NCI-H446 (cell line): ENCODE measurements at places on chromosomes 13 and 19.

- no peak for DNase-seq
Measured at GRCh38 chr13:106802917-106803316, 235.0 kb upstream of the ARGLU1 start.

DNA sequence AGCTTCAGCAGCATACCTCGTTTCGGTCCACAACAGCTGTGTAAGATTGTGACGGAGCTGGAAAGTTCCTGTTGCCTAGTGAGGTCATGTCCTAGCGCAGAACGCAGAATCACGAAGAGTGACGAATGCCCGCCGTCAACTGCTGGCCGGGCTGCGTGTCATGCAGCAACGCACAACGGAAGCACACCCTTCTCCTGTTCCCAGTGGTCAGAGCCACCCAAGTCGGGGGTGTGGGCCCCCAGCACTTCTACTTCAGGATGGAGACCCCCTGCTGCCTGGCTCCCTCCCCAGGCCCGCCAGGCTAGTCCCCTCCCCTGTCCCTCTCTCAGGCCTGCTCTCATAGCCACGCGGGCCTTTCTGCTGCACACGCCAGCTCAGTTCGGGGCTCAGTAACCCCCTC is 25.9 kb downstream of the C2CD4C start:
- DNase-seq, result no peak

- no peak for DNase-seq
Measured at GRCh38 chr13:59103004-59103768, 1060.5 kb downstream of the DIAPH3 start.

DNA sequence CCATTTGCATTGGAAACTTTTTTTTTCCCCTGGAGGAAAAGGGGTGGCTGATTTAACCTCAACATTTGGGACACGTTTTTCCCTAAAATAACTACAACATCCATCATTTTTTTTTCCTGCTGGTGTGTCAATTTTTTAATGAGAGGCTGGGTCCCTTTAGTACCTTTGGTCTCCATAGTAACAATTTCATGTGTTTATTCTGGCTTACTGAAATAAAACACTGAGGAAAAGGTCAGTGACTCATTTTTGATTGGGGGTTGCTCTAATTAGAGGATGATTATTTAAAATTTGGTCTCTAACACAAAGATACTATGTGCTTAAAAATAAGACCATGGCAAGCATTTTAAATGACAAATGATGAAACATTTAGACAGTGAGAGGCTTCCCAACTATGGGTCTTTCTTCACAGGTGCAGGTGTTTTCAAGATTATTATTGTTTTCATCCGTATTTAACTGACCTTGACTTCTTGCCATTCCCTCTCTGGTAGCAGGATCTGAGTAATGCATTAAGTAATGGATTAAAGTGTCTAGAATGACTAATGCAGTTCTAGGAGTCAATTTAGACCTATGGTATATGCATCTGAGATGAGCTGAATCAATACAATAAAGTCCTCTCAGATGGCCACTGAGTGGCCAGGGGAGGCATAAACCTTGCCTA is 406.4 kb downstream of the KCNRG start:
- DNase-seq, result no peak

GRCh38 chr13:53782488-53782961 is 753.9 kb downstream of the OLFM4 start:
- DNase-seq, result peak; percentile 65

DNA sequence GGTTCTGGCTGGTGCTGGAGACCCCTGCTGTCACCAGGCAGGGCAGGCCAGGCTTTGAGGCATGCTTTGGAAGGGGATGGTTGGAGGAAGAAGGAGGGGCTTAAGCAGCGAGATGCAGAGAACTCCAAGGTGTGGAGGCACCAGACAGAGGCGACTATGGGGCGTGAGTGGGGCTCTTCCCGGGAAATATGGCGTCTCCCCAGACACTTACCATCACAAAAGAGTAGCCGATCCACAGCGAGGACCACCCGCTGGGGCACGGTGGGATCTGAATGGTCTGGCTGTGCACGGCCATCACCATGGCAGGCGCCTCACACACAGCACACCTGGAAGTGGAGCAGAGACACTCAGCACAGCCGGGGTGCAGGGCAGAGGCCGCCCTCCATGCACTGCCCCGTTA is 151.9 kb downstream of the COL4A1 start:
- DNase-seq, result no peak

DNA sequence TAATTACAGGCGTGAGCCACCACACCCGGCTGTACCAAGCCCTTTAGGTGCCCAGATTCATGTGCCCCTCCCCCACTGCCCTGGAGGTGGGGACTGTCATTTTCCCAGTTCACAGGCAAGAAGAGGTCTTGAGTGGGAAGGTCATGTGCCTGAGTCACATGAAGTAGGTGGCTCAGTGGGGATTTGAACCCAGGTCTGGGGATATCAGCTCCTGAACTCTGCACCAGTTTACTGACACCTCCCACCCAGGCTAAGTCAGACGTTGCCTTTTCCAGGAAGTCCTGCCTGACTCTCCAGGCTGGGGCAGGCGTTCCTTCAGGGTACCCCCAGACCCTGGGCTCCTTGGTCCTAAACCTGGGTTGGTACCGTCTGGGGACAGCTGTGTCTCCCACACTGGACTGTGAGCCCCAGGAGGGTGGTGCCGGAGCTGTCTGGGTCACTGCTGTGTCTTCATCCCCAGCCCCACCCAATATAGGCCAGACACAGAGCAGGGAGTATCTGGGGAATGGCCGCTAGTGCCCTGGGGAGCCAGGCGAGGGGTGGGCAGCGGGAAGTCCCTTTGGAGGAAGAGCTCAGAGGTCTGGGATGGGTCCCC is 8.6 kb downstream of the VASP start:
- DNase-seq, result no peak

GRCh38 chr13:98447881-98448641 is 128.8 kb downstream of the STK24 start:
- no peak for DNase-seq

GRCh38 chr13:79684371-79684770 is 203.4 kb downstream of the NDFIP2 start:
- DNase-seq, result no peak

GRCh38 chr19:9757544-9758501 is 10.7 kb downstream of the ZNF846 start:
- no peak for DNase-seq

DNA sequence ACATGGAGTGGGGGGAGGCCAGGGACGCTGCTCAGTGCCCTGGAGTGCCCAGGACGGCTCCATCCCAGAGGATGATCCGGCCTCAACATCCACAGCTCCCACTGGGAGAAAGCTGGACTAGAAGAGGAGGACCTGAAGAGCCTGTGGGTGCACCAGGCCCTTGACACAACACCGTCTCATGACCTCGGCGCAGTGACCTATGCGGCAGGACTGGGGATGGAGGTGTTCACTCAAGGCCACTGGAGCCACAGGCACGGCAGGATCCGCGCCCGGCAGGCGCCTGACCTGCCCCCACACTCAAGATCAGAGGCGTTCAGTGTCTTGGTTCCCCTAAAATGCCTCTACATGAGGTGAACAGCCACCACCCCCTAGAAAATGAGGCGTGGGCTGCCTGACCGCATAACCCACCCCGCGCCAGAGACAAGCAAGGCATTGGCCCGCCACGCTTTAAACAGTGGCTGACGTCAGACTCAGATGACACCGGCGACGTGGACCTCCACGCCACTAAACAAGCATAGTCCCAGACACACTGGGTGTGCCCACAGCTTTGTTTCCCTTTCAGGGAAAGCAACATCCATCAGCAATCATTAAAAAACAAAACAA is 8.0 kb downstream of the SGTA start:
- DNase-seq, result no peak

- peak; percentile 55 for DNase-seq
Measured at GRCh38 chr13:35729926-35730627, 253.6 kb upstream of the MAB21L1 start.

GRCh38 chr13:102606537-102607309 is 9.9 kb downstream of the TPP2 start:
- no peak for DNase-seq

DNA sequence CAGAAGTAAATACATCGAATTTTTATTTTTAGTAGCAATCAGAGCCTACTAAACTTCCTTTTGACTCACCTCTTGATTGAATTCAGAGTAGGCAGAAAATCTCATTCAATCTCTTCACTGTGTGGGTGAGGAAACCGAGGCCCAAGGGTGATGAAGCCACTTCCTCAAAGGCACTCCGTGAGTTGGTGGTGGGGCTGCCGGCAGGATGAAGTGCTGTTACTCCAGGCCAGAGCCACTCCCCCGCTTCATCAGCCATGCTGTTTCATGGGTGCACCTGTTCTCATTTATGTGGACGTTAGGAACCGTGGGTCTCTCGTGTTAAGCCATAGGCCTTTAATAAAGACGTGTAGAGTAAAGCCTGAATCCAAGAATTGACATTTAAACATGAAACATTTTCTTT is 13.2 kb downstream of the ING1 start:
- DNase-seq, result no peak

- no peak for DNase-seq
Measured at GRCh38 chr19:484494-484893, 11.8 kb upstream of the MADCAM1 start.

- no peak for DNase-seq
Measured at GRCh38 chr19:36265856-36266374, 51.0 kb downstream of the ZNF146 start.

GRCh38 chr13:71979616-71980015 is 112.6 kb upstream of the DACH1 start:
- no peak for DNase-seq

DNA sequence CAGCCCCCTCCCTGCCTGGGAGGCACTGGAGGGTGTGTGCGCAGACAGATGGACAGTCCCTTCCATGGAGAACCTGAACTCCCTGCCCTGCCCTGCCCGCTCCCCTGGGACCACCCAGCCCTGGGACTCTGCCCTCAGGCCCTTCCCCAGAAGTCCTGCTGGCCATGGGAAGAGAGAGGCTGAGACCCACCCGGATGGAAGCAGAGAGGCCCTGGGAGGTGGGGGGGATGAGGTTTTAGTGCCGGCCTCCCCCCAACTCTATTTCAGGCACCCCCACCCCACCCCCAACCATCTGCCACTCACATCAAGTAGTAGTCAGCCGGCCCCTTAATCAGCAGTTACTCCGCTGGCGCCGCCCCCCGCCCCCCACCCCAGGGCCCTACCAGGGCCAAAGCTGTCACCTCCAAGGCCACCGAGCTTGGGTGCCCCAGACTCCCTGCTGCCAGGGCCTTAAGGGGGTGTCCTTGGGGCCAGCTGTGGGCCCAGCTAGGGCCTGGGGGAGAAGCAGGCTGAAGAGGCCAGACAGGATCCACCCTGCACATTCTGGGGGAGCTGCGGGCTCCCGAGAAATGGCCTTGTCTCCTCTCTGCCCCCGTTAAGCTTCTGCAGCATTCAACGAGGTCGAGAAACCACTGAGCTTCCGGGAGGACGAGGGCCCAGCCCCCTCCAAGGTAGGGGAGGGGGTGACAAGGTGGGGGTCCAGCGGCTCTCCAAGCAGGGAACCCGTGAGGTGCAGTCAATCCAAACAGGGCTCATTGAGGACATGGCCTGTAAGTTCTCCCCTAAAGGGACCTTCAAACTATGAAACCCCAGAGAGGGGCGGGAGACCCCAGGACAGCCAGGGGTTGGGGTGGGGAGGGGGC is 17.4 kb downstream of the NMRK2 start:
- no peak for DNase-seq

GRCh38 chr13:110116072-110116487 is 190.9 kb downstream of the COL4A1 start:
- DNase-seq, result no peak

GRCh38 chr19:2227415-2228156 is 8.5 kb downstream of the PLEKHJ1 start:
- DNase-seq, result no peak

- no peak for DNase-seq
Measured at GRCh38 chr13:28047757-28048388, 52.5 kb downstream of the FLT3 start.
